Inflammatory macrophage (primary cell): ENCODE measurements at places on chromosomes 16 and 17.

GRCh38 chr16:58709333-58709732, 24.8 kb upstream of the SLC38A7 start:
- DNase-seq: no peak

DNA sequence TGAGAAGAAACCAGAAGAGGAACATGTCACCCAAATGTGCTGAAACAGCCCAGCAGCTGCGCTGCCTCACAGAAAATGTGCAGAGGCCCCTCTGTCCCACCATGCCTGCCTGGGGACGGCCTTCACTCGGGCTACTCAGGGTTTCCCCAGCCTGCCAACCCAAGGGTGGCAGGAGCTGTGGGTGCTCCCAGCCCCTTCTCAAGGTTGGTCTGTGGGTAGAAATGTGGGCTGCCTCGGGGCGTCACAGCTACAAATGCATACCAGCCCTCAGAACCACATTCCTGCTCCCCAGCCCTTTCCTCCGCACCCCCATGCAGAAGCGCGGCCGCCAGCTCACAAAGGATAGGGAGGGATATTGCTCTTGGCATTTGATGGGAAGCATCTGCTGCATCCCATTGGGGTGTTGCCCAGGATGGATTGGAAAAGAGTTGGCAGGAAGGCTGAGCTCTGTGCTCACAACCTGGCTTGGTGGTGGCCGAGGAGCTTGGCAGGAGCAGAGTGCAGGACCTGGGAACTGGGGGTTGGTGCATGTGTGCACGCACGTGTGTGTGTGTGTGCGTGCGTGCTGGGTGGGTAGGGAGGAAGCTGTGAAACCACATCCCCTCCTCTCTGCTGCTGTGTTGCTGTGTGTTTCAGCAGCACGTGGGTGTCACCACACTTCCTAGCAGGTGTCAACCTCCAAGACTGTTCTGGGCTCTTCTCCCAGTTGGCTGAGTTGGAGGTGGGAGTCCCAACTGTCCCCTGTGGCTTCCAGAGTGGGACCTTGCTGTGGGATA, 304.4 kb downstream of the SEC14L1 start:
- DNase-seq: peak; percentile 30

GRCh38 chr17:21004016-21004930, 38.5 kb downstream of the USP22 start:
- DNase-seq: no peak

- no peak for DNase-seq
Measured at GRCh38 chr17:46144246-46144645, 49.0 kb downstream of the KANSL1 start.

DNA sequence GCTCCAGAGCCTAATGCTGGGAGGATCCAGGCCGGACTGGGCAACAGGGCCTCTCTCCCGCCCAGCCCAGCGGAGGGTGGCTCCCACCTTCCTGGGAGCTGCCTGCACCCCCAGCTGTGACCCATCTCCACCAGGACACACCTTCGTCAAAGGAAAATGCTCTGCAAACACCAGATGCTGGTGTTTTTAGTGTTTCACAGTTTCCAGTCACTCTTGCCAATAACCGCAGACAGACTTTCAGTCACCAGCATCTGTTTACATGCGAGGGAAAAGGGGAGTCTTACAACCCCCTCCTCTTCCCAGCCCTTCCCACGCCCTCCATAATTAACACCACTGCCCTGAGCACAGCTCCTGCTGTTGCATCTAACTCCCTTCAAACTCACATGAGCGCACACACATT, 25.3 kb downstream of the KLHDC4 start:
- no peak for DNase-seq

- DNase-seq: peak; percentile 98
Measured at GRCh38 chr16:87391950-87392820, at the start of gene MAP1LC3B. TSS of gene MAP1LC3B (plus strand) at chr16:87392336. CDS start at chr16:87392428, 92 bp downstream.

DNA sequence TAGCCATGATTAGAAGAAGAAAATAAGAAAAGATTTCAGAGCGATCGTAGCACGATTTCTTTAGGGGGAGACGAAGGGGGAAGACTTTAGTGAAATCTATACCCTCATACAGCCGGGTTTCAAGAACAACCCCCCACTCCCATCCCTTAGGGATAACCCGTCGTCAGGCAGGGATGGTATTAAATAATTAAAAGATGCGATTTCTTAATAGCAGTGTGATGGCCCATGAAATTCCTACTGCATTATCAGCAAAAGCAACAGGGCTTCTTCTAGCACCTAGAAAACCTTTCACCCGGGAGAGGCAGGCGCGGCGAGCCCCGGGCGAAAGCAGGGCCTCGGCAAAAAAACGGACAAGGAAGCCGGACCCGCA, 1.4 kb downstream of the CDH11 start:
- no peak for DNase-seq

DNA sequence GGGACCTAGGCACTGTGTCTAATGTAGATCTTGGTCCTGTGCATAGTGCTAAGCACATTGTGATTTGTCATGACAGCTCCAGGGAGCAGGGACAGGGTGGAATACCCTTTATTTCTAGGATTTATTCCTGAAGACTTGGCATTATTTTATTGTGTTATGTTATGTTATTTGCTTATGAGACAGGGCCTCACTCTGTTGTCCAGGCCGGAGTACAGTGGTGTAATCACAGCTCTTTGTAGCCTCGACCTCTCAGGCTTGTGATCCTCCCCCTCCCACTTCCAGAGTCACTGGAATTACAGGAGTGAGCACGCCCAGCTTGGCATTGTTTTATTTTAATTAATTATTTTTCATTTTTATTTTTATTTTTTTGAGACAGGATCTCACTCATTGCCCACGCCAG, 40.5 kb upstream of the USP7 start:
- DNase-seq: no peak

- no peak for DNase-seq
Measured at GRCh38 chr17:54814371-54814770, 86.3 kb upstream of the TOM1L1 start.
